ENCODE measurements at places on chromosomes 2 and 18.

DNA sequence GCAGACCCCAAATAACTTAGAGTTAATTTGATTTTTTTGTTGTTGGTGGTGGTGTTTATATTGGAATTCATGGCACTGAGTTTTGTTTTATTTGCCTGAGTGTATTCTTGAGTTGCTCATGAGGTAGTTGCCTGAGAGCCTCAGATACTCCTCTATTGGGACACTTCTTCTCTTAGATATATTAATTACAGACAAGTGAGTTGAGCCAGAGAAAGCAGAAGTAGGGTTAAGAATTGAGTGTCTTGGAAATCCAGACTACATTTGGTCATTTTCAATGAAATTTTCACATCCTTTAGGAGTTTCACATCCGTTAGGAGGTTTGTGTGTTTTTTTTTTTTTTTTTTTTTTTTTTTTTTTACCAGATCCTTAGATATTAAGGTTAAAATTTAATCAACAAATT, 29.0 kb downstream of the FMNL2 start:
- no peak for DNase-seq

- DNase-seq = no peak
Observed at GRCh38 chr2:457792-458424, 170.0 kb upstream of the ALKAL2 start.

GRCh38 chr2:239163688-239164334, 237.0 kb downstream of the HDAC4 start:
- no peak for DNase-seq

DNA sequence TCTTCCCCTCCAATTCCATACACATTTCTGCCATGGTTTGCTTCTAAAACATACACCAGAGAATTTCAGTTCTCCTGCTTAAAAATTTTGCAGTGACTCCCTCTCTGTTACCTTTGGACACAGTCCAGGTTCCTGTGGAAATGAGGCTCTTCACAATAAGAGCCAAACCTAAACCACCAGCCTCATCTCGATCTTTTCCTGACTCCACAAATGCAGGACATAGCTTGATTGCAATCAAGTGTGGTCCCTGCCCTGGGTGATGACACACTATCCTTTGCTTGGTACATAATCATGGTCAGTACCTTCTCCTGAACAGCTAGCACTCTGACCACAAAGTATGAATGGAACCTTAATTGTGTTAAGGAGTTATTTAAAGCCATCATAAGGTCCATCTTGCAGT, 134.9 kb upstream of the CHAC2 start:
- DNase-seq = no peak

GRCh38 chr2:165970663-165971062, 17.1 kb upstream of the TTC21B start:
- no peak for DNase-seq

DNA sequence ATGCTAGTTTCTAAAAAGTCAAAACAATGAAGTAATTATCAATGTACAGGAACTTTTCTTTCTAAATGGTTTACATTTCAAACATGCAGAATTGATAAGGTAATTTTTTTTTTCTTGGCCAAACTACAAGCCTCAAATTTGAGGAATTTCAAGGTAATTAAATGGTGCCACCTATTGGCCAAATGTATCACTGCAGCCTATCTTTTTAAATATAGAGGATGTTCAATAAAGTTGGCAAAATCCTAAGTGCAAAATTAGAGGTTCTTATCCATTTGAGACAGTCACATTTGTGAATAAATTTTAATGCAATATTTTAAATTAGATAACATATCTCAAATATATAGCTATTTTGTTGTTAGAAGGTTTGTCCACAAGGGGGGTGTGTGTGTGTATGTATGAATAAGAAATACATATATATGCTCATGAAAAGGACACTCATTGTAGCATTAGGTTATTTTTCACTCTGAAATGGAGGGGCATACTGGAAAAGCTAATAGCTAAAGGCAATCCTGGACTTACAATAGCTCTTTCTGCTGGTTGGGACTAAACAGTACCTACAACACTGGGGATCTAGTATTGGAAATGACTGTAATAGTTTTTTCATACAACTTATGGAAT, 26.2 kb downstream of the MMADHC start:
- no peak for DNase-seq

DNA sequence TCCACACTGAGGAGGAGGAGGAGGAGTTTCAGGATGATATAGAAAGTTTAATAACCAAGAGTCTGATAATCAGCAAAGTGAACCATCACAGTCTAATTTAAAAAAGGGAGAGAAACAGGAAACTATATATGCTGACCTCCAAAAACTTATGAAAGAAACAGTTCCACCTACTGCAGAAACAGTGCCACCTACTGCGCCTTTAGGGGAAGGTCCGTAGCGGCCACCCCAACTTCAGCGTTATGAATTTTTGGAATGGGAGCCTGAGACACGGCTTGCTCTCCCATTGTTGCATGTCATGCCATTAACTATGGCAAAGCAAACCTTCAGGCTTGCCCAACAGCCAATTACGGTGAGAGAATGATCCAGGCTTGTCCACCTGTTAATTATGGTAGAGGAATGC, 1719.2 kb upstream of the LRRTM1 start:
- no peak for DNase-seq

GRCh38 chr2:189252991-189253675, 73.6 kb upstream of the COL5A2 start:
- DNase-seq = no peak

GRCh38 chr2:21030983-21031968, 12.6 kb downstream of the APOB start:
- no peak for DNase-seq

- no peak for DNase-seq
Observed at GRCh38 chr2:50782543-50782942, 249.4 kb downstream of the NRXN1 start.

DNA sequence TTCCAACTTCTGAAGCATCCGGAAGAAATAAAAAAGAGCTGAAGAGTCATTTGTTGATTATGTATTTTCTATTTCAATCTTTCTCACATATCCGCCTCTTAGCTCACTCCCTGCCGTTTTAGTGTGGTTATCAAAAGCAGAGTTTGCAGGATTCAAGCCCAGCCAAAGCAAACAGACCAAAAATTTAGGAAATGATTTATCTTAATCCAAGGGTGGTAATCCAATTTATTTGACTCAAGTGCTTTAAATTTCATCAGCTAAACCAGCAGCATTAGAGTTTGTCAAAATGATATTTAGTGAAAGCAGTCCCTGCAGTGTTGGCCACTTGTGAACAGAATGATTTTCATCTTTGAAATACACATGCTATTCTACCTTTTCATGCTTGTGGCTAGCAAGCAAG, 129.3 kb upstream of the CCDC68 start:
- DNase-seq = no peak

GRCh38 chr2:64104933-64105332, 39.3 kb downstream of the PELI1 start:
- no peak for DNase-seq

- no peak for DNase-seq
Observed at GRCh38 chr2:3279236-3279960, 98.2 kb downstream of the EIPR1 start.

Measured in stimulated activated CD8-positive, alpha-beta memory T cell treated with anti-CD3 and anti-CD28 coated beads, Interleukin-4, amount 100 ng/mL, for 4 hours (primary cell).